ENCODE measurements at places on chromosomes 5 and 9. TPM values are rescaled to one million over a fixed set of nuclear protein-coding genes. Genes with fewer than 3 reads are reported as not detected.

CKMT2 gene
- 4.7 TPM for total RNA-seq

ZDHHC11B gene
- total RNA-seq: 2.3 TPM

IFNB1 gene
- total RNA-seq: not detected

AK3 gene
- 41.8 TPM for total RNA-seq

ZFP62 gene
- 38.2 TPM for total RNA-seq

IFNA10 gene
- total RNA-seq: not detected

CYSRT1 gene
- 5.1 TPM for total RNA-seq

CCDC183 gene
- 0.55 TPM for total RNA-seq

FGF18 gene
- total RNA-seq: 0.14 TPM

CDX1 gene
- total RNA-seq: not detected

CCL28 gene
- not detected for total RNA-seq

SNX24 gene
- total RNA-seq: 26.2 TPM

All from A172 (cell line).